Right ventricle myocardium inferior (tissue), 1 donor: ENCODE measurements at places on chromosomes 1 and 21. TPM values are rescaled to one million over a fixed set of nuclear protein-coding genes. Genes with fewer than 3 reads are reported as not detected.

GRCh38 chr21:27606422-27606821, 639.5 kb upstream of the ADAMTS5 start:
- no peak for DNase-seq

DNA sequence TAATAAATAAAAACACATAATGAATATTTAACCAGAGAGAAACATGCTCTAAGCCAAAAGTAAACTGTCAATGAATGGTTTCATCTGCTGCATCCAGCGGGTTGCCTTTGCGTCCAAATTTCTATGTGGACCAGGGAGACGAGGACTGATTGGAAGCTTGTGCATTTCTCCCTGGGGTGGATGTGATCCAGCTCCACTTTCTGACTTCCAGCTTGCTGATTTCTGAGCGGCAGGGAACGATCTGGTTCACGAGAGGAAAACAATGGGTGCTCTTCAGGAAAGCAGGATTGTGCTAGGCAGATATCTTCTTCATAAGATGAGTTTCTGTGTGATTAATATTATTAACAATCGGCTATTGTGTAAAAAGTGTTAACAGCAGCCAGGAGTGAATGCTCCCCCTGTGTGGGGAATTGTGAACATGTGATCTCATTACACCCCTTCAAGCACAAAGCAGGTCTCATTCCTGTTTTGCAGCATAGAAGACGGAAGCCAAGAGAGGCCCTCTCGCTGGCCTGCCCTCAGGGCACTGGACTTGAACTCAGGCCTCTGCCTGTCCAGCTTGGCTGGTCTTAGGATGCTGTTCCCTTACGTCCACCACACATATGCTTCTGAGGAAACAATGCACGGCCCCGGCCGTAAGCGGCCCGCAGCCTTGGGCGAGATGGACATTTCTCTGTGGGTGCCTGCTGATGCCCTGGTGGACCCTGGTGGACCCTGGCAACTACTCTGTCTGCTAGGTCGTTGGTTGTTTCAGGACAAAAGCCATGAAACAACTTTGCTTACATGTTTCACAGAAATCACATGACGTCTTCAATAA, 183.4 kb upstream of the C1orf174 start:
- no peak for DNase-seq

DNA sequence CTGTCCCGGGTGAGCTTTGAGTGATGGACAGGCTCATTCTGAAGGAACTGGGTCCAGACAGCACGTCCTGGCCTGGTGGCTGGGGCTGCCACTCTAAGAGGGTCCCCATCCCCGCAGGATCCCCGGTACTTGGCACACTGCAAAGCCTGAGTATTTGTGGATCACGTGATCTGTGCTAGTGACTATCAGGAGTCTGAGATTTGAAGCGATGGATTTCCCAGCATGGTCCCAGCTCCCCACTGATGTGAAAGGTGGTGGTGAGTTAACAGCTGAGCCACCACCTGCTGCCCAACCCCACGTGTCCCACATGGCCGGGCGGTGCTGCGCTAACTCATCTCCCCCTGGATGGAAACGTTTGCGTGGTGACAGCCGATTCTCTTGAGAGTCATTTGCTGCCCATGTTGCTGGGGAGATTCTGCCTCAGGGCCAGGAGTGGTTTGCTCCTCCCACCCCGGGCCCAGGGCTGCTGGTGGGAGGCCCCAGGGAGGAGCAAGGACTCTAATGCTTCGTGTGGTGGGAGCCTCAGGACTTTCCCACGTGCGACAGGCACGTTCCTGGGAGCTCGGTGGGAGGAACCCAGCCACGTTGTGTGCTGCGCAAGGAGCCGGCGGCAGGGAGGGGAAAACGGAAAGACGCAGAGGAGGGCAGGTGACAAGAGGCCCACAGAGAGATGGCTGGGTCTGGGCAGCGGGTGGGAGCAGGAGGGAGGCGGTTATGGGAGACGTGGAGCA, 15.1 kb downstream of the FAAP20 start:
- no peak for DNase-seq

DNA sequence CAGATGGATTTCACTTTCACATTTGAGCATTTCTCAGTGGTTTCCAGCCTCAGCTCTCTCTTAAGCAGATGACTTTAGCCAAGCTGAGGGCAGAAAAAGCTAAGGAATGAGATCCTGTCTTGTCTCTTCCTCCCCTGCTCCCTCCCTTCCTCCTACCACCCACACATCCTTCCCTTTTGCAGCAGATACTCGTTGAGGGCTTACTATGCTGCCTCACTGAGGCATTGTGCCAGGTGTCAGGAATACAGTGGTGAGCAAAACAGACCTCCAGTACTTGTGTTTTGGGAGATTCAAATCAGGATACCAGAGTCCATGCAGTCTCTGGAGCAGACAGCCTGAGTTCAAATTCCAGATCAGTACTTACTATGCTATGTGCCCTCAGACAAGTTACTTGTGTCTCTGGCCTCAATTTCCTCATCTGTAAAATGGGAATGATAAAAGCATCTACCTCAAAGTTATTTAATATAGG, 43.2 kb downstream of the KIF26B start:
- DNase-seq, result no peak

- no peak for DNase-seq
Measured at GRCh38 chr1:43438953-43439581, 14.7 kb downstream of the HYI start.

DNA sequence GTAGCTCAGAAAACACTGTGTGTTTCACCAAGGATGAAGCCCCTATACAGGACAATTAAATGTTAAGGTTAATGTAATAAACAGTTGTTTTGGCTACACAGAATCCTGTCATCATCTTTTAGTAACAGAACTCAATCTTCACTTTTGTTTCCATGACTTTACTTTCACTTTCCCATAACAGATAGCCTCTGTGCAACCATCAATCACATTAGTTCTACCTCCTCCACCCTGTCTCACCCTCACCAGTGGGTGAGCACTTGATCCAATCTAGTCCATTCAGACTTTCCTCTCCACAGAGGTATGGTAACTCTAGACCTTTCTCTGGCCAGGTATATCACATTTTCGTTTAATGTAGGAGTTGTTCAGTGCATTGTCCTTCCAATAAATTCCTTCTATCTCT, 1018.5 kb downstream of the ADGRL2 start:
- no peak for DNase-seq

TENT5C gene
- total RNA-seq, result 18.7 TPM

LCE3D gene
- total RNA-seq, result not detected
